ENCODE measurements at places on chromosomes 4 and X. TPM values are rescaled to one million over a fixed set of nuclear protein-coding genes. Genes with fewer than 3 reads are reported as not detected.

DNA sequence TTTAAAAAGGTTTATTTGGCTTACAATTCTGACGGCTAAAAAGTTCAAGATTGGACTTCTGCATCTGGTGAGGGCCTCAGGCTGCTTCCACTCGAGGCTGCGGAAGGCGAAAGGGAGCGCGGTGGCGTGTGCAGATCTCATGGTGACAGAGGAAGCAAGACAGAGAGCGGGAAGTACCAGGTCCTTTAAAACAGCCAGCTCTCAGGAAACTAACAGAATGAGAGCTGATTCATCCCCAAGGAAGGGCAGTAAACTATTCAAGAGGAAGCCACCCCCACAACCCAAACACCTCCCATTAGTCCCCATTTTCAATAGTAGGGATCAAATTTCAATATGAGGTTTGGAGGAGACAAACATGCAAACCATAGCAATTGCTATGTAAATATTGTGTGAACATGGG lies 2144.2 kb upstream of the AGA start:
- DNase-seq, result peak; percentile 51

Gene ARSJ
- total RNA-seq, result 143 TPM

DNA sequence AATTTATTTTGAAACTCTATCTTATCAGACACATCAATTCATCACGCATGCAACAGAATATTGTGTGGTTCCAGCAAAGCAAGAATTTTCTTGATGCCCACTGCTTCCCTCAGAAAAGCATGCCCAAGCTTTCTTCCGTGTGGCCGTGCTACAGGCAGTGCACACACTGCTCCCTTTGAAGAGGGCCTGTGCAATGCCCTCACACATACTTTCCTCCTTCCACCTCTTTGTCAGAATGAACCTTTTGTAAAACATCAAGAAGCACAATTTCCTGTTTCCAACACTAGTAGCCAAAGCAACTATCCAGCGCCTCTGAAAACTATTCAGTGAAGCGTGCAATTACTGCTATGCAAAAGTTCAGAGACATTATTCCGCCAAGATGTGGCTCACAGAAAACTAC lies 201.7 kb downstream of the NLGN4X start:
- no peak for DNase-seq

GRCh38 chr4:73734530-73735001 lies 5.8 kb upstream of the CXCL8 start:
- DNase-seq, result peak; percentile 28

- DNase-seq, result no peak
Measured at GRCh38 chrX:53421772-53422085, 725 bp downstream of the SMC1A start.

- peak; percentile 55 for DNase-seq
Measured at GRCh38 chr4:144399927-144400326, 246.0 kb upstream of the HHIP start.

Gene CSAG1
- total RNA-seq, result not detected

- DNase-seq, result no peak
Measured at GRCh38 chrX:45449982-45450381, 249.3 kb upstream of the DIPK2B start.

DNA sequence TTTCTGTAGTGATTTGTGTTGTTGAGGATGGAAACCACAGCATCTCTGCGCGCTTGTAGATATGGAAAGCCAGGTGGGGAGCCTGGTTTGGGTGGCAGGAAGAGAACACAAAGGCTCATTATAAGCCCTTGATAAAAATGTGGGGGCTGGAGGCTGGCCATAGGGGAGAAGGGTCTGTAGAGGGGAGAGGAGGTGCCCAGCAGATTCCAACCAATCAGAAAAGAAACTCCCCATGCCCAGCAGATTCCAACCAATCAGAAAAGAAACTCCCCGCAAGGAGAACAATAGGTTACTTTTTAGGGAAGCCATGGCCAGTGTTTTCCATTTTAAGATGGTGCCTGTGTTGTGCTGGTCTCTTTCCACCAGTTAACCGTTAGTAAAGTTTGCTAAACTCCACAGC lies 9.8 kb upstream of the CENPU start:
- DNase-seq, result no peak

DNA sequence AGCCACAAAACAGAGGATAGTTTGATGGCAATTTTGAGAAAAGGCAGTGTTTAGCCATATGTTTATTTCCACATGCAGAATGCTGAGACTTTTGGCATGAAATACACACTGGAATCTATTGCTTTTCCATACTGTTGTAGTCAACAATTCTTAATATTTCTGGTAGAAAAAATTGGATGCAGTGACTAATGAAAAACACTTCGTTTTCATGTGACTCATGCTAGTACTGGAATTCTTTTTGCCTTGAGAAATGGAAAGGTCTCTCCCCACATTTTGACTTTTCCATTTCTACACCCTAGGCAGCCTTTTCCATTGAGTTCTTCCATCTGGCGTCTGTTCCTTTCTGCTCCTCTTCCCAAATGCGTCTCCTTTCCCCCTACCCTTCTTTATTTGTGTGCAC lies 425.2 kb upstream of the FTHL17 start:
- DNase-seq, result peak; percentile 48

GRCh38 chr4:7507381-7507780 lies 72.7 kb upstream of the PSAPL1 start:
- no peak for DNase-seq

- peak; percentile 9 for DNase-seq
Measured at GRCh38 chr4:66688674-66689073, 856.6 kb downstream of the CENPC start.

DNA sequence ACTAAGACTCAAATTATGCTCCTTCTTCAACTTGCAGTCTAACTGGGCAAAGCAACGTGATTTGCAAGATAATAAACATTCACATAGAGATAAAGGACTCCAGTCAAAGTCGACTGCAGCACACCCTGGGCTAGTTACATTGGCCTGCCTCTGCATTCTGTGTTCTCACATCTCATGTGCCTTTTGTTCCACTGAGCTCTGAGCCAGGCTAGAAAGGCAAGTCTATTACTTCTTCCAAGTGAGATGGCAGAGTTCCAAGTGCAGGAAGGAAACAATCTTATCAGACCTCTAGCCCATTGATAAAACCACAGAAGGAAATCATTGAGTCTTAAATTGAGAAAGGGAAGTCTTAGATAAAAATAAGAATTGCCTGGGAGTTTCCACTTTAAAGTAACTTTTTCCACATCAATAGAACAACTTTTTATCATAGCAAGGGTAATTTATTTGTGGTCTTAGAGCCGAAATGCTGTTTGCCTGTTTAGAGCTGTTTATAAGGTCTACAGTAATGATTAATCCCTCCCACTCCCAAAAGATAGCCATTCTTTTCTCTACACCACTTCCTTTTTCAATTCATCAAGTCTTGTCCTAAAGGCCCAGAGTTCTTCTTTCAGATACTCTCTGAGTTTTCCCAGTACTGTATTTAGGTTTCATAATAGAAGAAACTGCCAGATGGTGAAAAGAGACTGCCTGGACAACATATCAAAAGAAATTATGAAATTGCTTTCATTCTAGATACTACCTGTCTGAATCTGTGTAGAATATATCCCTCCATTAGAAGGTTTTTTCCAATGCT lies 200.2 kb downstream of the GUCY2F start:
- no peak for DNase-seq

DNA sequence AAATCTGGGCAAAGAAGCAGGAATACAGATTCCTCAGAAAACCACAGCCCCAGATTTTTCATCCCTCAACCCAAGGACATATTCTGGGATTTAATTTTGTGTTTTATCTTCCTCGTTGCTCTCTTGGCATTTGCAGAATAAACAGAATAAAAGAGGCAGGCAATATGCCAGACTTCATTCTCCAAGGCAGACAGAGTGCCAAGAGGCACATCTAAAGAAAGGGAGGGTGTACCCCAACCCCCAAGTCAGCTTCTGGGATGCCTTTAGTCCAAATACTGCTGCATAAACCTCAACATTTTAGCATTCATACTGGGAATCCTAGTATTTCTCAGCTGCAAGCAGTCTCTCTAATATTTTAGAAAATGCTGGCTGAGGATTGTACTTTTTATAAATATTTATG lies 629.2 kb downstream of the KLHL13 start:
- no peak for DNase-seq

GRCh38 chrX:47936224-47936939 lies 67.4 kb downstream of the ZNF182 start:
- DNase-seq, result no peak

- no peak for DNase-seq
Measured at GRCh38 chr4:92021203-92021602, 282.6 kb upstream of the GRID2 start.

DNA sequence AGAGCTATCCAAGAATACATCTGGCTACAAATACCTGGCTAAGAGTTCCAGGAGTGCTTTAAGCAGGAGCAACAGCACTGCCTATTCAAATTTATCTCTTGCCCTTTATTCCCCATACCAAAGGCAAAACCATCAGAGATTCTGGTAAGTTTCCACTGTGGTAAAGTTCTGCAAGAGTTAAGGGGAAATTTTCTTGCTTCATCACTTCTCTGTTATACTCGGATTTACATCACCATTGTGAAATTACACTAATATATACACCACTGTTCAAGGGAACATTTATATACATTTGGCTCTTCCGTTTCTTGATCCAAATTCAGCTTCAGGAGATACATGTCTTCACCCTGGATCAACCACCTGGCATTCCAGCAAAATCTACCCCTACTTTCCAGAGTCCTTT lies 70.8 kb upstream of the PTPN13 start:
- no peak for DNase-seq

GRCh38 chr4:10589321-10589720 lies 95.2 kb downstream of the CLNK start:
- DNase-seq, result no peak
